ENCODE measurements at places on chromosomes 2 and 18.

DNA sequence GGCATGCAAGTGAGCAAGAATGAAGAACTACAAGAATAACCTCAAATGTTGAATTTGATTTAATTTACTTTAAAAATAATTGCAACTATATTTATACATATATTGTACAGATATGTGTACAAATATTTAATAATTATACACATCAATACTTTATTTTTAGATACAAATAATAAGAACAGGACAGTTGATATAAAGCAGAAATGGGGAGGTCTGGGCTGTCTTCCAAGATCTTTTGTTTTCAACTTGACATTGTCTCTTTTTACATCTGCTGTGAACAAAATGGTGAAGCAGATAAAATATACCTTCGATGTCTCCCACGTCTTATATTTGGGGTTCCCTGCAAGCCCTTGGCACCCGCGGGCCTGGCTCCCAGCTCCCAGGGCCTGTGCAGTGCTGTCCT, 231.3 kb upstream of the RBBP8 start:
- DNase-seq = no peak

DNA sequence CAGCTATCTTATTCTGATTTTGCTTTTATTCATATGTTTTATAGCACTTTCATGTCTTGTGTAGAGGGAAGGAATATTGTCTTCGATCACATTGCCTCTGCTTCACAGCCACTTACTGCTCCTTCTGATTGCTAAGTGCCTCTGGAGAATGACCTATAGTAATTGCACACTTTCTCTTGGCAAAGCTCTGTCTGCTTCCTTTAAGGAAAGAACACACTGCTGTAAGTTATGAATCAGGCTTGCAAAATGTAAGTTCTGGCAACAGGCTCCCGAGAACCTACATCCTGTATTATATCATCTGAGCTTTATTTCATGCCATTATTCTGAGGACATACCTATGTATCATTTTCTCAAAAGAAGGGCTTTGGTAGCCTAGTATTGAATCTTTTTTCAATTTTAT, 170.7 kb downstream of the ZNF804A start:
- DNase-seq = no peak

- no peak for DNase-seq
These were observed 154.1 kb upstream of the REV1 start for GRCh38 chr2:99643787-99644418.

GRCh38 chr2:69450735-69451416, 13.6 kb upstream of the NFU1 start:
- no peak for DNase-seq

DNA sequence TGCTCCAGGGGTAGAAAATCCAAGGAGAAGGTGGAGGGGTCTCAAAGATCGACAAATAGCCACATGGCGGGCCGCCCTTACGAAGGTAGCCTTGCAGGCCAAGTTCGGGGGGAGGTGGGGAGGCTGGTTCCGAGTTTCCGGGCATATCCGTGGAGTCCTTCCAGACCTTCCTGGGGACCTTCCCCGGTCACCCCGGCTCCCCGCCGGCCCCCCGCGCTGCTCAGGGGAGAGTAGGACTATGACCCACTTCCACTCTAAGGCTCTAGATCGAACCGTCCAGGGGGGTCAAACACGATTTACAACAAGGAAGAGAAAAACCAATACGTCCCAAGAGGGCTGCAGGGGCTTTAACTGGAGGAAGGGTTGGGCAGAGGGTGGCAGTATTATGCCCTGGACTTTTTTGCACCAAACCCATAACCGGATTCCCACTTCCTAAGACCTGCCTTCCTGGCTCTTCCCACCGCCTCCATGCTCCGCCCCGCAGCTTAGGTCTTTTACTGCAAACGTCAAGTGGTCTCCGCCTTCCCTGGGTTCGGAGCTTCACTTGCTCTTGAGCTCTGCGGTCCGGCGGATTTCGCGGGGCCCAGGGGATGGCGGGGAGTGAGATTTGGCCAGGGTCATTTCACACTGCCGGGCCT, 779 bp upstream of the LYPD6 start:
- no peak for DNase-seq

DNA sequence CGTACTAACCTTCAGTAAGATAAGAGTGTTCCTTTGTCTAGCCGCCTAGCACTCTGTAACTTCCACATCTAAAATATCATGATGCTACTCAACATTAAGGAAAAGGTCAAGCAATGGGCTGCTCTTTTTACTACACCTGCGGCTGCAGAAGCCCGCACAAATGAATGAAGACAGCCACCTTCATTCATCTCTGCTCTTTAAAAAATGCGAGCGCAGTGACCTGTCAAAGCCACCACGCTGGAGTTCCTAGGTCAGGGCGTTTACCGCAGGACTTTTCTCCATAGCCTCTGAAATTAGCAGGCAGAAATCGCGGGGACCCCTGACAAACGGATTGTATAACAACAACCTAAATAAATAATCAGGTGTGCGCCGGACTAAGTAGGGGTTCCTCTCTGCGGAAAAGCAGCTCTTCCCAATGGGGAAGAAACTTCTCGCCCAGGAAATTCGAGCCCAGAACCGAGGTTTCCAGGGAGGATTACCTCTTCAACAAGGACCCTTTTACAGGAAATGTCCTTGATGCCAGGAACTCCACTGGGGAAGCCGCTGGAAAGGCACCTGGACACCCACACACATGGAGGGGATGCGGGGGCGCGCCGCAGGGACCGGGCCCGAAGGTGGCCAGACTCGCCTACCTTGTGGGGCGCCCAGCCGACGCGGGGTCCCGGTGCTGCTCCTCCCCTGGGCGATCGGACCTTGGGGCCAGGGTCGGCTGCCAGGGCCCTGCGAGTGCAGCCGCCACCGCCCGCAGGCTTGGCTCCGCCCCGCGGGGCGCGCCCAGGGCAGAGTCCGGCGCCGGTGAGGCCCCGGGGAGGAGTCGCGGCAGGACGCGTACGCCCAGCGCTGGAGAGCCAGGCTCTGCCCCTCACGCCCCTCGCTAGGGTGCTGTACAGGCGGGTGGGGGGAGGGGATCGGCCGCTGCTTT, at the start of gene CCDC68:
Gene CCDC68 (minus strand): TSS at position 758 of the 922 bp plus-strand sequence. CDS start 16,670 bp downstream, outside the sequence.
- DNase-seq = no peak

- no peak for DNase-seq
These were observed 12.2 kb downstream of the DNAJB2 start for GRCh38 chr2:219291394-219291793.

DNA sequence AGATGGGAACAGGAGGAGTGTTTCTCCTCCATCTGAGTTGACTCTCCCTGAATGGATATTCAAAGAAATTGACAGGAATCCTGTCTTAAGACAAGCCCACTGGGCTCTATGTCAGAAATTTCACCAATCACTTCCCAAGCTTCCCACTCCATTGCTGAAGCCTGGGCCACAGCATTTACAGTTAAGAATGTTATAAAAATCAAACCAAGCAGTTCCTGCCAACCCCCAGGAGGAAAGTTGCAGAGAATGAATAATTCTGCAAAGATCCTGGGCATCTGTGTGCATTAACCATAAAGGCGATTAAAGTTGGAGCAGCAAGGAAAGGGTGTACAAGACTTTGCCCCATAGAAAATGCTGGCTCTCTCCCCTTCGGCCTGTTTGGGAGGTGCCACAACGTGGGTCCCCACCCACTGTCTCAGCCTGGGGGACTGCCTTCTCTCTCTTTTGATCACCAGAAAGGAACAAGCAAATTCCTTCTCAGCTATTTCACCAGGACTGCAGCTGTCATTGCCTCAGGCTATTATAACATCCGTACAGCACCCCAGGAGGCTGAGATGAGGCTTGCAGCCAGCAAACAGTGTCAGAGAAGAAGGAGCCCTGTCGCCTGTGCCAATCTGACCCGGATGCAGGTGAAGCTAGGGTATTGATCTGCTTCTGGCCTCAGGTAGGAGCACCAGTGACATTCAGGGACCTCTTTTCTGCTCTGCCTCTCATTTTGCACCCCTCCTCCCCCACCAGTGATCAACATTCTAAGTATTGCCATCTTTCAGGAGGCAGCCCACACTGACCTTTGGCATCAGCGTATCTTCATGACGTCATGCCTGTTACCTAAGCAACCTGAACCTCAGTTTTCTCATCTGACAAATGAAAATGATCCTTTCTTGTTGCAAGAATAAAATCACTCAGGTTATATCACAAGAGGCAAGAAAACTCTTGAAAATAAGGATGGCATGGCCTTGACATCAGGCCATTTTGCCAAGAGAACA, 219.0 kb downstream of the SH3BP4 start:
- no peak for DNase-seq

GRCh38 chr18:75844146-75844545, 416.6 kb upstream of the SMIM21 start:
- no peak for DNase-seq

DNA sequence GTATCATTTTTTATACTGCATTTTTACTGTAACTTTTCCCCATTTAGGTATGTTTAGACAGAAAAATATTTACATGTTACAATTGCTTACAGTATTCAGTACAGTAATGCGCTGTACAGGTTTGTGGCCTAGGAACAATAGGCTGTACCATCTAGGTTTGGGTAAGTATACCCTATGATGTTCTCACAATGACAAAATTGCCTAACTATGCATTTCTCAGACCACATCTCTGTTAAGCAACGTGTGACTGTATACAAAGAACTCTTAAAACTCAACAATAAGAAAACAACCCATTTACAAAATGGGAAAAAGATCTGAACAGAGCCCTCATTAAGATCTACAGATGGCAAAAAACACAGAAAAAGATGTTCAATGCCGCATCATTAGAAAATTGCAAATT, 29.4 kb downstream of the FAM210A start:
- no peak for DNase-seq

GRCh38 chr18:657311-658000, at the start of gene TYMS:
Gene TYMS, plus strand, starts transcription at chr18:657653. Its CDS starts 90 bp downstream, at chr18:657743.
- no peak for DNase-seq
